ENCODE measurements at places on chromosomes 4 and X.

- DNase-seq, result no peak
These were observed 1.5 kb upstream of the IRAK1 start for GRCh38 chrX:154021131-154021611.

DNA sequence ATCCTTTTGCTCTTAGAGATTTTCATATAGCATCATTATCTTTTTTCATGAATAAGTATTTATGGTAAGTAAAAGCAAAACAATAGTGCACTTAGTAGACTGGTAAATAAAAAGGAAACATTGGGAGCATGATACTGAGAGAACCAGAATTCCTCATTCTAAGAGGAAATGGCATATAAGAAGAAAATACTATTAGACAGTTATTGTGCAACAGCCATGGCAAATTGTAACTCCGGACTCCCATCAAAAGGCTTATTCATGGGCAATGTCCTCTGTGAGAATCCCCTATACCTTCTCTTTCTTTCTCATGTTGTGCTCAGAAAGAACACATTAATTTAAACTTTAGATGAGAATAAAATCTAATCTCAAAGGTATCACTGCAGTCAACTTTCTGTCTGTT is 42.4 kb downstream of the SPATA18 start:
- DNase-seq, result no peak

DNA sequence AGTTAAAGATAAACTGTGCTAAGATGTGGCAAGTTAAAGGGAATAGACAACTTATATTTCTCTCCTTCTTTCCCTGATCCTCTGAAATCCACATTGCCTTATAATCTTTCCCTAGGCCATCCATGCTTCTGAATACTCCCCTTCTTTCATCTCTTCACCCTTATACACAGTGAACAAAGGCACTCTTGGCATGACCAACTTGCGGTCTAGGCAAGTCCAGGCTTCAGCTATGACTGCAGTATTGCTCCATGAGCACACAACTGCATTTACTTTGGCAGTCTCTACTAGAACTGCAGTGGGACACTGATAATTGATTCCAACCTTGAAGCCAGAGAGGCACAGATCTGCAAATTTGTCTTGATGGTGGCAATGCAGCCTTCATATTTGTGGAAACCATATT is 24.2 kb upstream of the UBA6 start:
- no peak for DNase-seq

- no peak for DNase-seq
These were observed 160.7 kb downstream of the PPP3CA start for GRCh38 chr4:101186567-101187184.

DNA sequence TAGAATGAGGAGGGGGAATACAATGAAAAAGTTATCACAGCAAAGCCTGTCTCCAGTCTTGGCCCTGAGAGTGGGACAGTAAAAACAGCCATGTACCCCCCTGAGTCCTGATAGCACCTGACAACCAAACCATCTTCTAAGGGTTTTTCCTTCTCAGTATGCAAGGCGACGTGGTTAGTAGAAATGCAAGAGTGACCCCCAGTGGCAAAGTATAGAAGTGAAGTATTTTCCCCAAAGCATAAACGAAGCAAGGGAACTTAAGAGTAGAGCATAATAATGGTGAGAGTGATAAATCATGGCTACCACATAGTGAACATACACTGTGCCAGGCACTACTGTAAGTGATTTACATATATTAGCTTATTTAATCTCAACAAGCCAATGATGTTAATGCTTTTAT is 52.8 kb downstream of the FAM47C start:
- no peak for DNase-seq

- no peak for DNase-seq
These were observed 78.8 kb upstream of the TBC1D9 start for GRCh38 chr4:140834839-140835495.

- no peak for DNase-seq
These were observed 344.5 kb upstream of the NR3C2 start for GRCh38 chr4:148786699-148787098.

GRCh38 chr4:84852081-84852480 is 114.4 kb downstream of the WDFY3 start:
- no peak for DNase-seq

GRCh38 chr4:99574530-99575324 is at the start of gene MTTP:
Gene MTTP (plus strand): TSS chr4:99574824. CDS start chr4:99574910, 86 bp downstream.
- DNase-seq, result no peak

DNA sequence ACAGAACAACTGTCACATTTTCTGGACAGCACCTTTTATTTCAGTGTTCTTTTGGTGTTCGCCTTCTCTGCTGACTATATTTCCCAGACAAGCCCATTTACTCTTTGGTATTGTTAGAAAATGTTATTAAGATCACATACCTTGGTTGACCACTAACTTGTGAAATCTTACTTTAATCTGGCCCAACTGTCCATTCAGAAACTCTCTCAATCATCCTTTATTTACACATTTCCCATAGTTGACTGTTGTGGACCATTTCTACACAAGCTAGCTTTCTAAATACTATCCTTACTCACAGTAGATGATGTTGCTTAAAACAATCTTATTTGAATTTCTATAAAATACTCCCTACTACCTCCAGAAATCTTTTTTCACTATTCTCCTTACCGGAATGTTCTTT is 64.7 kb downstream of the QRFPR start:
- DNase-seq, result no peak

GRCh38 chr4:56215901-56216300 is 171.4 kb downstream of the AASDH start:
- no peak for DNase-seq

DNA sequence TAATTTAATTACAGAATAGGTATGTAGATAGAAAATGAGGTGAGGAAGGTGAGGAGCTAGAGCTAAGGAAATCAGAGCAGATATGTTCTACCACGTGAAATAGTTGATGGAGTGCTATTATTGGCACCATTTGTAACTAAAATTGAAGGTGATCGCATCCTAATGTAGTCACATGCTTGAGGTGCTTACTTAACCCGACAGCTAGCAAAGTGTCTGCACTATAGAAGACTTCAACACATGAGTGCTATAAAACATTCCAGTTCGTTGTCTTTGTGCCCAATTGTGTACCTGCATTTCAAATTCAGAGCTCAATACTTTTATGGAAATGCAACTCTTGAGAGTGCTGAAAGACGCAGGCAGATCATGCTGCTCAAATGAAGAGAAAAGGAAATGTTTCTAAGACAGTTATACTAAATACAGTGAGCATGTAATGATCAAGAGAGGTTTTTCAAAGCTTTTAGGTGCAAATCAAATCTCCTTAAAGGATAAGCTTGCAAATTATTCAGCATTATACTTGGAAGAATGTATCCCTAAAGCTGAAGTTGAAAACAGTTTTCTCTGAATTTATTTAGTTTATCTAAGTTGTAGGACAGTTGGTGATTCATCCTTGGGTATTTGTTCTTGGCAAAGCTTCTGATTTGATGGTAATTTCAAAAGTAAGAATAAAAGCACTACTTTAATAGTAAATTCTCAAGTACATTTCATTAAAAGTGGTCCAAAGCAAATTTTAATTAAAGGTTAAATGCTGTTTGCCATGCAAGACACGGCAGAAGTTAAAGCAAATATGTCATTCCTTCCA is 223.9 kb upstream of the EPHA5 start:
- DNase-seq, result no peak

DNA sequence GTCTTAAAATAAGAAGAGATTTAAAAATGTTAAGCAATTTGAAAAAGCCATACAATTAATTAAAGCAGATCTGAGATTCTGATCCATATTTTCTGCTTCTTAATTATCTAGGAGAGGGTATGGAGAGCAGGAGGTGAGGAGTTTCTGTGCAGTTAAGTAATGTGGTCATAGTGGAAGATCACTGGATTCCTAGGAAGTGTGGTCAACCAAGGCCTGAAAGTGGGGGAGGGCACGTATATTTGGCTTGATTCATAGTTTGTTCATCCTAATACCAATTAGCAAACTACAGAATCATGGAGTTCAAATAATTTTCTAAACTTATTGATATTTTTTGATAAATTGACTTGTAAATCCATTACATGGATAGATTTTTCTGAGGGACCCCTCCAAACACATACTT is 768.3 kb downstream of the RAPGEF2 start:
- DNase-seq, result no peak

- no peak for DNase-seq
These were observed 38.5 kb downstream of the TRMT44 start for GRCh38 chr4:8478801-8479744.

DNA sequence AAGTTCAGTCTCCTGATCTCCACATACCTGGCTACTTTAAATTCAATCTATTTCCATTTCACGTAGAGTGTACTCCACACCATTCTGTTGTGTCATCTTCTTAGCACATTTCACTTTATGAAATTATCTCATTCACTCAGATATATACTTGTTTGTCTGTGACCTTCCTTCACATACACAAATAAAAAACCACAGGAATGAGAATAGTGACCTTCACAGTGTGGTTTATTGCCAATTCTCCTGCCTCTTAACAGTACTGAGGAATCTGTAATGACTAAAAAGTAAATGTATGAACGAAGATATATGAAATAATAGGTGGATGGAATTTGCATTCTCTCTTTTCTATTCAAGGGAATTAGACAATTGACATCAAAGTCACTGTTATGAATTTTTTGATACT is 183.9 kb upstream of the PCDH7 start:
- DNase-seq, result no peak

DNA sequence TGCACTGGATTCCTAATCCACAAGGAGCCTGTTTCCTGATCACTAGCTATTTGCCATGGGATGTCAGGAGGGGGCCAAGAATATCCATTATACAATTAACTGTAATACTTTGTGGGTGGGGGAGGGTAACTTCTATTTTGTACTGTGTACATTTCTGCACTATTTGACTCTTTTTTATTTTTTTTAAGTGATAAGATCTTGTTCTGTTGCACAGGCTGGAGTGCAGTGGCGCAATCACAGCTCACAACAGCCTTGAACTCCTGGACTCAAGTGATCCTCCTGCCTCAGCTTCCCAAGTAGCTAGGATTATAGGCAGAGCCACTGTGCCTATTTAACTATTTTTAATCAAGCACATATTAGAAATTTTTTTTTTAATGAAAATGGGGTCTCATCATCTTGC is 134.1 kb downstream of the ELOVL6 start:
- no peak for DNase-seq

GRCh38 chr4:109947918-109948317 is 35.2 kb downstream of the EGF start:
- DNase-seq, result no peak

- DNase-seq, result no peak
These were observed 111.5 kb downstream of the LARP7 start for GRCh38 chr4:112748352-112748878.

GRCh38 chrX:38249965-38250364 is 29.3 kb upstream of the SRPX start:
- no peak for DNase-seq

- DNase-seq, result no peak
These were observed 32.0 kb upstream of the DKK2 start for GRCh38 chr4:107068116-107068515.

DNA sequence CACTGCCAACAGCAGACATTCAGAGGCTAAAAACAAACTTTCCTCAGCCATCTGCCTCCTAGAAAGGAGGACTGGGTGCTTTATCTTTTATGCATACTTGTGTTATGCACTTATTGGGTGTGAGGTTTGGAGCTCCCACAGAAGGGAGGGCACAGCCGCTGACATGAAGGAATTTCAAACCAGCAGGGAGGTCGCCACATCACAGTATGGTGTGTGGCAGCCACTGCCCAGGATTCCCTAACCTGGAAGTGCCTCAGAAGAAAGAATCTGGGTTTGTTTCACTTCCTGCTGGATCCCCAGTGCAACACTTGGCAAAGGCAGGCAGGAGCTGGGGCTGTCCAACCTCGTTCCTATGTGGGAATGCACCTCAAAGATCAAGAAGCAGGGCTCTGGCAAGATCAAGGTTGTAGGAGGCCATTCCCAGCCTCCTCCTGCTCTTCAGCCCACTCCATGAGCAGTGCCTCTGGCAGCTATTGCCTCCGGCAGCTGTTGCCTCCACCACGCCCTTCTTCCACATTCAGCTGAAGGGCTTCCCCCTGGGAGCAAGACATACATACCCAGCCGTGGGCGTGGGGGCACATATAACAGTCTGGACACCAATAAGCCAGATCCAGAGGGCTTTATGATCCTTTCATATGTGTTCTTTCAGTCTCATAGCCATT is 109.0 kb upstream of the MAMLD1 start:
- DNase-seq, result no peak

- no peak for DNase-seq
These were observed 39.0 kb downstream of the ENPEP start for GRCh38 chr4:110514889-110515479.

- DNase-seq, result no peak
These were observed 37.9 kb upstream of the PGK1 start for GRCh38 chrX:78066110-78066509.

DNA sequence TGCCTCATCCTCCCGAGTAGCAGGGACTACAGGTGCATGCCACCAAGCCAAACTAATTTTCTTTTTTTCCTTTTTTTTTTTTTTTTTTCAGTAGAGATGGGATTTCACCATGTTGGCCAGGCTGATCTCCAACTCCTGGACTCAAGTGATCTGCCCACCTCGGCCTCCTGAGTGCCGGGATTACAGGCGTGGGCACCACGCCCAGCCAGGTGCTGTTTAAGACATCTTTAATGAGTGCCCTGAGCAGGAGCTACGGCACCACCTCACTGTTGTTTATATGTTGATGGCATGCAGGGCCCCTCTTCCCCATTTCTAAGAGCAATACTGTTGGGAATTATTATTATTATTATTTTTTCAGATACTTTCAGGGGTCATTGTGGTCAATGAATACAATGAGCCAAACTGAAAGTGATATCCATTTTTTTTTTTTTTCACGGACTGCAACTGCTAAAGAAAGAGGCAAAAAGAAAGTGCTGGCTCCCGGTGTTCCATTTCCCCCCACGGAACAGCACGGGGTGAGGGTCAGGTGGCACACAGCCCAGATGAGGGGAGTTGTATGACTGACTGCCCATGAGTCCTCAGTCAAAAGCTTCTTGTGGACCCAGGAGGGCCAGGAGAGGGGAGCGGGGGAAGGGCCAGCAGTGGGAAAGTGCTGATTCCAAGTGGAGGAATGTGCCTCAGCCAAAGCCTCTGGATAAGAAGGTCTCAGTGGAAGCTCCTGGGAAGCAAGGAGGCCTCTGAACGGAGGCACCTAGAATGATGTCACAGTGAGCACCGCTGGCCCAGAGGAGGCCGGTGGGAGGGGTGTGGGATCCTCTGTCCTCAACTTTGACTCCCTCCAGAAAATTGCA is 101.8 kb upstream of the HPF1 start:
- DNase-seq, result no peak

DNA sequence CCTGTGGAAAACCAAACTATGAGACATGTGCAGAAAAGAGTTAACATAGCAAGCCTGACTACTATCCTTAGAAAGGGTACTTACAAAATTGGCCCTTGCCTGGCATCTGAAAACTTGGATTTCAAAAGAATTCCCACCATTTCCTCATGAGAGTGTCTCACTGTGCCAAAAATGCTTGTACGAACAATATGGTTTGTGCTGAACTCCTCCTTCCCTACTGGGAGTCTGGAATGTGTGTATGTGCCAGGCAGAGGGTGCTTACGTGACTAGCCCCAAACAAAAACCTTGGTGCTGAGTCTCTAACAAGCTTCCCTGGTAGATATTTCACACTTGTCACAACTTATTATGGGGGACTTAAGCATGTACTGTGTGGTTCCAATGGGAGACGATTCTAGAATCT is 81.7 kb upstream of the GIMD1 start:
- DNase-seq, result no peak

GRCh38 chrX:329291-329910 is 10.8 kb upstream of the GTPBP6 start:
- no peak for DNase-seq
